ENCODE measurements at places on chromosomes 16 and 17. TPM values are rescaled to one million over a fixed set of nuclear protein-coding genes. Genes with fewer than 3 reads are reported as not detected.
A peak's percentile ranks its signal among the peaks of the same experiment; 100 is the strongest.

KRT23 gene
- not detected for total RNA-seq

TM4SF5 gene
- not detected for total RNA-seq

MMP28 gene
- total RNA-seq, result 20.6 TPM

TSNAXIP1 gene
- 1.2 TPM for total RNA-seq

P2RX5 gene
- 37.5 TPM for total RNA-seq

KRT31 gene
- not detected for total RNA-seq

CRISPLD2 gene
- total RNA-seq, result 242 TPM

CCDC144A gene
- 4.0 TPM for total RNA-seq

TPSAB1 gene
- total RNA-seq, result 202 TPM

FBXW10B gene
- total RNA-seq, result 2.0 TPM

HSDL1 gene
- 374 TPM for total RNA-seq

CLEC18A gene
- total RNA-seq, result not detected

DNA sequence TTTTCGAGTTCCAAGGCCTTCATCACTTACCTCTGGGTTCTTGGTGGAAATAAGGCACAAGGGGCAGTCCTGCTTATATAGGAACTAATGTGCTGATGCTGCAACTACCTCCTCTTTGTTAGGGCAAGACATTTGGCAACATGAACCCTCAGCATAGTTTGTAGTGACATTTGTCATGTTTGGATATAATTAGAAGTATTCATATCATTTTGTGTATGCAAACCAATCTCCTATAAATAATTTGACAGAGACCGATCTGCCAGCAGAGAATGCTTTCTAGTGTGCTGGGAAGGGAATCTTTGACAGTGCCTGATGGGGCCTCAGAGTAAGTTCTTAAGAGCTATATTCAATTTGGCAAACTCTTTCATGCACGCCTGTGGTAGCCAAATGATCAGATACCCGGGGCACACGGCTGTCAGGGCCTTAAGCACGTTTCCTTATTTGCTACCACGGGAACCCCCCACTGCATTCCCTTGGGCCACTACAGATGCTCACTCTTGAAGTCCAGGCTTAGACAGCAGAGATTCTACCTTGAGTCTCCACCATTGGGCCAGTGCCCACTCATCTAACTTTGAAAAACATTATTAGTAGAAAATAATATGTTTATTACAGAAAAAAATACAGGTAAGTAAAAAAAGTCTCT, at the start of gene MYH8:
Gene MYH8 (minus strand): TSS at position 51 of the 643 bp plus-strand sequence. CDS start 1,723 bp downstream, outside the sequence.
- DNase-seq, result no peak

DNA sequence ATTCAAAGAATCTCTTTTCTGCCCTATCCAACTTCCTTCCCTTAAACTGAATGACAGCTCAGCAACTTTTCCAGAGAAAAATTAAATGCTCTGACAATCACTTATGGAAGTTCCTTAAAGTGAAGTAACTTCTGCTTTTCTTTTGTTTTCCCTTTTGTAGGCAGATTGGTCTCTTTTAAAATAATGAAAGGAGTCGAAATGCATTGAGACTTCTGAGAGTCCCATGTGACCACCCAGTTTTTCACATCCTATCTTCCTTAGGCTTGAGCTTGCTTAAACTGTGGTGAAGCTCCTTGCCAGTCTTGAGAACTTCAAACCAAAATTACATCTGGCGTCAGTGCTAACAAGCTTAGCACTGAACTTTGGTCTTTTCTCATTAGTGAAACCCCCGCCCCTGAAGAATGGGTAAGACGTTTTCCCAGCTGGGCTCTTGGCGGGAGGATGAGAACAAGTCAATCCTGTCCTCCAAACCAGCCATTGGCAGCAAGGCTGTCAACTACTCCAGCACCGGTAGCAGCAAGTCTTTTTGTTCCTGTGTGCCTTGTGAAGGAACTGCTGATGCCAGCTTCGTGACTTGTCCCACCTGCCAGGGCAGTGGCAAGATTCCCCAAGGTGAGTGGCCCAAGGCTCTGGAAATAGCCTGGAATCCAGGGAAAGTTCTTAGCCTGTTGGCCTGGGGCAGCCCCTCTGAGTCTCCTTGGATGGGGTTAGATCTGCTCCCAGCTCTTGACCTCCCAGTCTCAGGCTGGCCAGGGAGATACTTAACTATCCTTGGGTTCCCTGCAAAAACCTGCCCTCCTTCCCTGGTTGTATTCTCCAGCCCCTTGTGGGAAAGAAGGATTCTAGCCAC, 1.2 kb downstream of the TMEM106A start:
- DNase-seq, result no peak

- no peak for DNase-seq
Measured at GRCh38 chr17:58388302-58389190, 28.8 kb downstream of the RNF43 start.

GRCh38 chr17:17004251-17004996, 32.5 kb upstream of the TNFRSF13B start:
- no peak for DNase-seq

DNA sequence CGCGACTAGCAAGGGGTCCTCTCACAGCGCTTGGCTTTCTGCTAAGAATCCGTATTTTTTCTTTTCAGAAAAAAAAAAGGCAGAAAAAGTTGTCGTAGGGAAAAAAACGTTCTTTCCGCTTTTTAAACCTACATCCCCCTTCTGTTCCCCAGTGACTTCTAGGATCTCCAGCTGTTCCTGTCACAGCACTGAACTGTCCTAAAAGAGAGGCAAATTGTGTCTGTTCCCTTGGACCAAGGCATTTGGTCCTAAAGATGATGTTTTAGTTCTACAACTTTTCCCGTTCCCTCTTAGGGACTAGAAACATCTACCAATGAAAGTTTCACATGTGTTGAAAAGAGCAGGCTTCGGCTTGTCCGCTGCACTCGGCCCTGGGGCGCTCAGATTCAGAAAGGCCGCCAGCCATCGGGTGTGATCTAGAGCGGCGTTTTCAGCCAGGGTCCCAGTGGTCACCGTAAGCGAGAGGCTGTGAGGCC, 100.7 kb upstream of the CHMP6 start:
- no peak for DNase-seq

DNA sequence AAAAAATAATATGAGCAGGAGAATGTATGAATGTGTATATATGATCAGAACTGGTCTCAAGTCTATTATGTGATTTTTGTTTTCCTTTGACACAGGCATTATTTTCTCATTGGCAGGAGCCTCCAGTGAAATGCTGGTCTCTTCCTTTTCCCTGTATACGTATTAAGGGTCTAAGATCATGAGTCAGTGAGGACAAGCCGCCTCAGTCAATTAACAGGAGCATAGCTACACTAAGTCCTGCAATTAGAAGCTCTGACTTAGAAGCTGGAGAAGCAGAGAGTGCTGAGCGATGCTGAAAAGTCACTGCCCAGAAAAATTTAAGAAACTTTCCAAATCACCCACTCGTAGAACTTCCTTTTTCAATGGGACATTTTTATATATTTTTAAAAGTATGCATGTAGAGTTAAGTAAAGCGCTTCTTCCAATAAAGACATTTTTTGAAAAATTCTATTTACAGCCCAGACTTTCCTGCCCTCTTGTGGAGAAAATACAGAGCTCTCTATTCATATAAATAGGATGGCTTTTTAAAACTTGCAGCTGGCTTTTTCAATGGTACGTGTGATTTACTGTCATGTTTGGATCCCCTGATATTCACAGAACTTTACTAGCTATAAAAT, 70.2 kb upstream of the PSMD7 start:
- DNase-seq, result no peak

- DNase-seq, result no peak
Measured at GRCh38 chr16:247027-247426, 12.4 kb downstream of the FAM234A start.

DNA sequence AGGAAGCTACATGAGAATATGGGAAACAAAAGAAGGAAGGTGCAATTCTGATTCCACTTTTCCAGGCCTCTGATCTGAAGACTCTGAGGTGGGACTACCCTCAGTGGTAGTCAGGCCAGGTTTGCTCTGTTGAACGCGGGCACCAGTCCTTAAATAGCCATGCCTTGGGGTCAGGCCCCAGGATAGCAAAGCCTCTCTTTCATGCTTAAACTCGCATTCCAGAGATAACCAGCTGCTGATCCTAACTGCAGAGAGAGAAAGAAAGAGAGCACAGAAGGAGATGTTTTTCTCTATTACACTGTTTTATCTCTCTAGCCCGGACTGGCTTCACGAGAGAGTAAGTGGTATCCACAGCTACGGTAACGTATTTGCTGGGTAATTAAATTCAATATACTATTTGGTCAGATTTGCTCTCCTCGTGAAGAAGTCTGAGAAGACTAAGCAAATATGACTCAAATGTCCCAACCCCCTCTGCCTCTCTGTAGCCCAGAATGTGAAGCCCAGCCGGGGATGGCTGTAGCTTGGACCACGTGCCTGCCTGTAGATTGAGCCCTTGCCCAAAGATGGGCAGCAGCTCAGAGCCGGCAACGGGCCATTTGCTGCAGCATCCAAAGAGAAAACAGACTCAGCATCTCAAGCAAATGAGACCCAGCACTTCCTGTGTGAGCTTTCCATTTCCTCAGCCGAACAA, 122.2 kb downstream of the SMG6 start:
- no peak for DNase-seq

DNA sequence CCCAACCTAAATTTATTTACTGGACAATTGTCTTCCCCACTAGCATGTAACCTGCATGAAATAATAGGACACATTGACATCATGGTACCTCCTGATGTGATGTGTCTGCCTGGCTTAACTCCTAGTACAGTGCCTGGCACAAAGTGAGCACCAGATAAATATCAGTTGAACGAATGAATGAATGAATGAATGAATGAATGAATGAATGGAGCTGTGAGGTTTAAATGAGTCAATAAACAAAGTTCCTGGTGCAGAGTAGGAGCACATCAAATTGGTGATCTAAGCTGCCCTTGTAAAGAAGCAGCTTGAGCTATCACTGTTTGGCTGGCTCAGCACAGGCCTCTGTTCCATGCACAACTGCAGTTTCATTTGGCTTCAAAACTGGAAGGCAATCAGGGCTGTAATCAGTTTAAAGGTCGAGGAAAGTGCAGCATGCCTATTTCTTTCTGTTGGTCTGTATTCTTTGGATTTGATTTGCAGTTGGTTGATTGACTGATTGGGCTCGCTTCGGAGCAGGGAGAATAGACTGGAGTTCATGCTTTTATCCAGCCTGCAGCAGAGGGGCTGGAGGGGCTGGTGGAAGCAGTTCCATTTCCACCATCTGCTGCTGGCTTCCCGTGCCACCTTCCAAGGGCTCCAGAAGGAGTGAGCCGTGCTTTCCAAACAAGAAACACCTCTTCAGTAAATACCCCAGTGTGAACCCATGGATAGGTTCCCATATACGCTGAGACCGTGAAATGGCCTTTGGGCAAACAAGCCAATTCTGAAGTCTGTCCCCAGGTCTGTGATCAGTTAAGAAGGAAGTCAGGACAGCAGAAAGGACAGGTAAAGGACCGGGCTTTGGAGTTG, 54.6 kb downstream of the GPRC5B start:
- peak; percentile 51 for DNase-seq

DNA sequence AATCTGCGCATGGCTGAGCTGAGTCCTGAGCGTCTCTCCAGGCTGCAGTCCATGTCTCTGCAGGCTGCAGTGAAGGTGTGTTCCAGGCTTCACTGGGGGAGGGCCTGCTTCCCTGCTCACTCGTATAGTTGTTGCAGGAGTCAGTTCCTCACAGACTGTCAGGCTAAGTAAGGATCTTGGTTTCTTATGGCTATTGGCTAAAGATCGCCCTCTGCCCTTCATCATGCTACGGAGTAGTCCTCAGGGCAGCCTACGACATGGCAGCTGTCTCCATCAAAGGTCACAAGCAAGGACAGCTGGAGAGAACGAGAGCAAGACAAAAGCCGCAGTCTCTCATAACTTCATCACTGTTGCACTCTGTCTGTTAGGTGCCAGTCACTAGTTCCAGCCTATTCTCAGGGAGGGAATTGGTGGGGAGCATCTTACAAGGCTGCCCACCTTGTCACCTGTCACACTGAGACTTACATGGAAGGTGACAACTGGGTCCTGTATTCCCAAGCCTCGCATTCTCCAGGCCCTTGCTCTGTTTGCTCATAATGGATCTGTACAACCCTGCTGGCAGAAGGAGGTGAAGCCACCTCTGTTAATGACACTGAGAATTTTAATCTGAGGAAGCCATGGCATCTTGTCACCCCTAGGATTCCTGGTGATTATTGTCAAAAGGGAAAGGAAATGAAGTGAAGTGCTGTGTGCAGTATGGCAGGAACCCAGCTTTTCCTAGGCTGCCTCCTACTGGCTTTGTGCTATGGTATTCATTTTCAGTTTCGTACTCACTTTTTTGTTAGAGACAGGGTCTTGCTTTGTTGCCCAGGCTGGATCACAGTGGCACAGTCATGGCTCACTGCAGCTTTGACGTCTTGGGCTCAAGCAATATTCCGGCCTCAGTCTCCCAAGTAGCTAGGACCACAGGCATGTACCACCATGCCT, 43.4 kb downstream of the MFSD11 start:
- DNase-seq, result no peak
